HTR-8/SVneo (cell line): ENCODE measurements at places on chromosomes 5 and 9.

DNA sequence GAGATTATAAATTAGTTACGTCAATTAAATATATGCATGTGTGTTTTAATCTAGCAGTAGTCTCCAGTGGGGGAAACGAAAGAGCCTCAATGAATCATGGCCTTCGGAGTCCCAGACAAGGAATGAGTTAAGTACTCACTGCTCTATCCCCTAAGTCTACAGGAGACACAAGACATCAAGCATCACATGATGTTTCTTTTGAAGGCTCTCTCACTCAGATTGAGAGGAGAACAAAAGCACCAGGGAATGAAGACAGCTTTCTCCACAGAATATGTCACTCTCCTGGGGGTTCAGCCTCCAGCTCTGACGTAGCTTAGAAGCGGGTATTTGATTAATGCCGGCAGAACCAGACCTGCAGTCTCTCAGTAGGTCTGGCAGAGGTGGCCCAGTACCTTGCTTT is 381.4 kb downstream of the ACTL7B start:
- DNase-seq, result no peak

- DNase-seq, result no peak
Observed at GRCh38 chr9:68825762-68826472, 120.9 kb downstream of the PIP5K1B start.

GRCh38 chr9:128732576-128732975 is 8.6 kb upstream of the ZDHHC12 start:
- no peak for DNase-seq

GRCh38 chr5:149969181-149969930 is 8.8 kb downstream of the SLC26A2 start:
- no peak for DNase-seq

DNA sequence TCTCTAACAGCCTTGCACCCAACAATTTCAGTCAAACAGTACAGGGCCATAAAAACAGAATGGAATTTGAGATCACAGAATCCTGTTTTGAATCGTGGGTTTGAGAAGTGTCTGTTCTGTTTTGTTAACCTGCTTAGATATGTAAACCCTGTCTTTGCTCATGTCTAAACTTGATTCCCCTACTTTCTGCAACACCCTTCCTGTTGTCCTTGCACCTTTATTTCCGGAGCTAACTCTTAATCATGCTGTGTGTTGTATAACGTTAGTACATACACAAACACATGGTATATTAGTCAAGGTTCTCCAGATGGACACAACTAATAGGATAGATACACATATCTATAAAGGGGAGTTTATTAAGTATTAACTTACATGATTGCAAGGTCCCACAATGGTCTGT is 2229.2 kb upstream of the C9orf72 start:
- no peak for DNase-seq

- DNase-seq, result no peak
Observed at GRCh38 chr9:137305060-137305797, 3.2 kb upstream of the NRARP start.
